ENCODE measurements at places on chromosomes 1 and 21.

DNA sequence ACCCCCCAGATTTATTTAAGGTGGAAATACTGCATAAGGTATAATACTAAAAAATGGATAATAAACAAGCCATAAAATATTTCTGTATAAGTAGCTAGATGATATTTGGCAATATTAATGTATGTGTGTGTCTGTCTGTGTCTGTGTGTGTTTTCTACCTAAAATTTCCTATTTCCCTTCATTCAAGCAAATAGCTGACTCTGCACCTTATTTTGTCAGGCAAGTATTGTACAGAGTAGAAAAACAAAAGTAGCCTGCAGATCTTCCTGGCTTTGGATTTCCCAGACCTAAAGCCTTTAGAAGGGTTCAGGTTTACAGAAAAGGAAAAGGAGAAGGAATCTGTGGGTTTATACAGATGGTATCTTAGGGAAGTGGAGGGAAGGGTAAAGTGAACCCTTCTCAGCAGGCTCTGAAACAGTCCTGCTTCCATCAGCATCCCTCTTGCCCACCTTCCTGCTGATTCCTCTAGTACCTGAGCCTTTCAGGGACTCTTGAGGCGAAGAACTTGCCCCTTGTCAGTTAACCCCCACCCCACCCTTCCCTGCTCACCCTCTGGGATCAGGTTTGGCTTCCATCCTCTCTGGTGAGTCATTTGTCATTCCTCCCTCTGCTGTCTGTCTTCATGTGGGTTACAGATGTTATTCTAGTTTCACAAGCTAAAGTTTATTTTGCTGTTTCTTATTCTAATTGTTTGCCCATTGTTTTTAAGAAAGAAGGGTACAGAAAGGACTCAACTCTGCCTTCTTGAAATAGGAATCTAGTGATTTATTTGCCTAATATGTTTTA lies 21.7 kb upstream of the RGS16 start:
- DNase-seq: peak; percentile 13

- no peak for DNase-seq
These were observed 103.8 kb upstream of the PDE4B start for GRCh38 chr1:65688848-65689247.

GRCh38 chr1:20259646-20260045 lies 31.0 kb upstream of the VWA5B1 start:
- DNase-seq: no peak

GRCh38 chr1:23254584-23254983 lies 37.3 kb upstream of the HTR1D start:
- no peak for DNase-seq

GRCh38 chr1:157652859-157653493 lies 47.6 kb downstream of the FCRL3 start:
- DNase-seq: no peak

- DNase-seq: peak; percentile 61
These were observed 15.0 kb downstream of the HTR1D start for GRCh38 chr1:23202263-23202749.

DNA sequence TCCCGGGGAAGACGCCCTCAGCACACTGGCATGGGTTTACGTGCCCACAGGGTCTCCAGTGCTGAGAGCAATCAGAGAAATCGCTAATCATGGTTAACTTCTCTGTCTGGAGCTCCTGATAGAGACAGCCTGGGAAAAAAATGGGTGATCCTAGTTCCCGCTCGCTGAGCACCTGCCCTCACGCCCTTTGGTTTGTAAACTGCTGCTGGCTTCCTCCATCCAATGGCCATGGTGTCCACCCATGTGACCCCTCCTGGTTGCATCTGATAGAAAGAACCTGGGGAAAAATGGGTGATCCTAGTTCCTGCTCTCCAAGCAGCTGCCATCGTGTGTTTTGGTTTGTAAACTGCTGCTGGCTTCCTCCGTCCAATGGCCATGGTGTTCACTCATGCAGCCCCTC lies 402.2 kb downstream of the PRDM2 start:
- no peak for DNase-seq

DNA sequence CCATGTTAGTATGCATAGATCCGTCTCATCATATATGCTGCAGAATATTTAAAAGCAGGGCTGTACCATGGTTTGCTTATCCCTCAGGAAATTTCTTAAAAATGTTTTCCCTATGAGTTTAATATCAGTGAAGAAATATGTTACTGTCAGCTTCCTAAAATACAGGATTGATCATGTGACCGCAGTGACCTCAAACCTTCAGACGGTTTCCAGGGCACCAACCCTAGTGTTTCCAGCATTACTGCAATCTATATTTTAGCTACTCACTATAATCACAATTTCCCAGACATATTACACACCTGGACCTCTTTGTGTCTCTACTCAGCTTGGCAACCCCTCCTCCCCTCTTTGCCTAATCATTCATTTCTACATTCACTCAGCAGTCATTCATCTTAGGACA lies 7.7 kb upstream of the SDHB start:
- DNase-seq: no peak

DNA sequence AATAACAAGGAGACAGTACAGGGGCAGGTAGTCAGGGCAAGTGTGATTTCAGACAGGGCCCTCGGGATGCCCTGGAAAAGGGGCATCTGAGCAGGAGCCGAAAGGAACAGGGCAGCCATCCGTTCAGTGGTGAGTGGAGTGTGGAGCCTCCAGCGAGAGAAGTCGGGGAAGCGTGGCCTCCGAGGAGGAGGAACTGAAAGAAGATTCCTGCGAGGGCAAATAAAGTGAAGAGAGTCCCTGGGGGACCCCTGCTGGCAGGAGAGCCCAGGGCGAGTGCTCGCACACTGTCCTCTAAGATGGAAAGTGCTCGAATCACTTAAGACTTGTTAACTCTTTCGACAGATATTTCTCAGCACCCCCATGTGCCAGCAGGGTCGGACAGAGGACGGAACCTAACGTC lies 3.5 kb upstream of the UTS2 start:
- no peak for DNase-seq

GRCh38 chr1:119001181-119002027 lies 13.3 kb upstream of the TBX15 start:
- DNase-seq: no peak

DNA sequence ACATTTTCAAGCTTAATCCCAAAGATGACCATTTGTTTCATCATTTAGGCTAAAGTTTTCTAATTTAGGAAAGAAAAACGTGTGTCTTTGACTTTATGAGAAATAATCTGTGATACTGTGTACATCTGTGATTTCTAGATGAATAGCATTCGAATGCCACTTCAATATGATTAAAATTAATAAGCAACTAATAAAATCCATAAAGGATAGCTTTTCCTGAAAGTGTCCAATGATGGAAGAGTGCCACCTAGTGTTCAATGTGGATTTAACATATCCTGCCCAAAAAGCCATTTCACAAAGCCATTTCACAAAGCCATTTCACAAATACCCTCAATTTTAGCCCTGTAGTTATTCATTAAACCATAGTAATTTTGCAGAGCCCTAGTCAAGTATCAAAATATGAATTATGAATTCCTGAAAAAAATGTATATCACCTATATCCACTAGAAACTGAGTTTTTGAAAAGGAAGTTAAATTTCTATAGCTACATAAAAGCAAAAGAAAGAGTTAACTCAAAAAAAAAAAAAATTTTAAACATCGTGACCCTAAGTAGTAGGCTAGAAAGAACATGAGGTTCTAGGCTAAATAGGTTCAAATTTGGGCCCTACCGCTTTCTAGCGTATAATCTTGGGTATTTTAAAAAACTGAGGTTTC lies 19.1 kb downstream of the NME7 start:
- DNase-seq: peak; percentile 84

DNA sequence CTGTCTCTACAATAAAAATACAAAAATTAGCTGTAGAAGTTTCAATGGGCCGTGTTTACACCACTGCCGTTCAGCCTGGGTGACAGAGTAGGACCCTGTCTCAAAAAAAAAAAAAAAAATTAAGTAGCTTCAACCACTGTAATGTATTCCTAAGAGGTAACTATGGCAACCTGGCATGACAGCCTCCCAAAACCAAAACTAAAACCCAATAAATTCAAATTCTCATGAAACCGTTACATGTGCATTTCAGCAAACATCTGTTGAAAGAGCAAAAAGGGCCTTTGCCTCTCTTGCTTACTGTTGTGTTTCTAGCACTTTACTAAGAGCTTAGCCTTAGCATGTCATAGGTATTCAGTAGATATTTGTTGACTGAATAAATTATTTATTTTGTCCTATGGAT lies 33.5 kb downstream of the ODR4 start:
- no peak for DNase-seq

- DNase-seq: no peak
These were observed 29.8 kb upstream of the SPAG17 start for GRCh38 chr1:118214866-118215265.

- peak; percentile 70 for DNase-seq
These were observed 5.8 kb downstream of the VWA1 start for GRCh38 chr1:1441002-1441888.

DNA sequence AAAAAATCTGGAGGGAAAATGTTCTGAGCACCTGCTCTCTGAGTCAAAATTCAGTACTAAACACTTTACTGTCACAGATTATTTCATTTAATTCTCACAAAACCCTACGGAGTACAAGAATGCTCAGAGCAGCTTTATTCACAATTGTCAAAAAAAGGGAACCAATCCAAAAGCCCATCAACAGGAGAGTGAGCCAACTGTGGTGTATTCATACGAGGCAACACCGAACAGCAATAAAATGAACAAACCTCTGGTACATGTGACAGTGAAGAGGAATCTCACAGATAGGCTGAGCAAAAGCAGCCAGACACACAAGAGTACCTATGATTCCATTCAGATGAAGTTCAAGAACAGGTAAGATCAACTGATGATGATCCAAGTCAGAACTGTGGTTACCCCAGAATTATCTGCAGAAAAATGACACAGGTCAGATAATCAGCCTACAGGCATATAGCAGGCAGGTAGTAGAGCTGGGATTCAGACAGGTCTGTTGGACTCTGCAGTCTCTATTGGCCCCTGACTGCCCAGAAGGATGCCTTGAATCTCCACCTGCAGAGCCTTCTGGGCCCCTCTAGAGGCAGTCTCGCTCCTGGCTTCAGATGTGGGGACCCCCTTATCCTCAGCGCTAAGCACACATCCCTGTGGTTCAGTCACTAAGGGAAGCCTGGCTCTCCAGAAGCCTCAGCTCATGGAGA lies 19.2 kb downstream of the SLC9A1 start:
- DNase-seq: no peak

DNA sequence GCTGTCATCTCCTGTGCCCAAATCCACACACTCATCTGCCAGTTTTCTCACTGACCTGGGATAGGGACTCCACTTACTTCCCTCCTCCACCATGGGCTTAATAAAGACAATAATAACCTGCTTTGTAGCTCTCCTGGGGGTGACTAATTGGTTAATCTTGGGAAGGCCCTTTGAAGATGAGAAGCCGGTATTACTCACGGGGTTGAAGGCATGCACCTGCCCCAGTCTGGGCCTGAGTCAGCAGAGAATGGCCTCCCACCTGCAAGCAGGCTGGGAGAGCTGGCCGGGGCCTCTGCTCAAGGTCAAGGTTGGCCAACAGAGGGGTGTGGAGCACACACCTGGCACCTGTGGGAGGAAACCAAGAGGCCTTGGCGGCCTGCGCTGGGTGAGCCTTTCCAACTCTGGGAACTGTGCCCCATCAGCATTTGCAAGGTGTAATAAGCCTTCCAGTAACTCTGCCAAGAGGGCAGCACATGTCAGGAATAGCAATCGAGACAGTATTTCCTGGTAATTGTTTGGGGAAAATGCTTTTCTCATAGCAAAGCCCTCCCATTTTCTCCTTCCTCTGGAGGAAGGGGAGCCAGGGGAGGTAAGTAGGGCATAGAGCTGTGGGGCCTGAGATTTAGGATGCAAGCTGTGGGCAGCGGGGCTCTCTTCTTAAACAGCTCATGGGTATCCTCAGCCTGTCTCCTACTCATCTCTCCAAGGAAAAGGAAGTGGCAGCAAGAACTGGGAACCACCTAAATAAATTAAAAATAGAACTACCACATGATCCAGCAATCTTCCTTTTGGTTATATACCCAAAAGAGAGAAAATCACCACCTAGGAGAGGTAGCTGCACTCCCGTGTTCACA lies 49.0 kb downstream of the TOMM20 start:
- DNase-seq: peak; percentile 93

GRCh38 chr1:40531381-40532061 lies at the start of gene ZNF684:
ZNF684 (plus strand) TSS chr1:40531637; CDS start chr1:40533167, 1,530 bp downstream.
- DNase-seq: peak; percentile 95

GRCh38 chr1:54121482-54122134 lies 31.2 kb downstream of the CDCP2 start:
- peak; percentile 63 for DNase-seq

GRCh38 chr1:87024936-87025540 lies 110.6 kb downstream of the HS2ST1 start:
- peak; percentile 62 for DNase-seq

- no peak for DNase-seq
These were observed 67.4 kb downstream of the DMRTB1 start for GRCh38 chr1:53526451-53527101.

GRCh38 chr1:206829282-206829681 lies 36.1 kb upstream of the IL20 start:
- DNase-seq: no peak

DNA sequence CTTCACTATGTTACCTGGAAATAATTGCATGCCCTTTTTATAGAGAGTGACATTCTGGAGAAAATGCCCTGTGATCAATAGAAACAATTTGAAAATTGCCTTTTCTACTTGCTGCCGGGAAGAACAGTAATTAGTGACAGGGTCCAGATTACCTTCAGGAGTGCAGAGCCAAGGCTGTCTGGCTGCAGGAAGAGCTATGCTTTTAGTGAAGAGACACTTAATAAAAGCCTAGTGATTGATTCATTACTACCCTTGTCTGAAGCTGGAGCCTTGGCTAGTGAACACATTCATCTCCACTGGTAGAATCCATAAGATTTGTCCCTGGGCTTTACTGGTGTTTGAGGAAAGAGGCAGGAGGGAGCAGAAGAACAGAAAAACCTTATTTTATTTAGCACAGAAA lies 12.9 kb upstream of the DNASE2B start:
- DNase-seq: no peak

GRCh38 chr1:54610048-54610447 lies 13.3 kb downstream of the FAM151A start:
- DNase-seq: no peak

GRCh38 chr1:220564216-220564615 lies 36.3 kb downstream of the MARK1 start:
- DNase-seq: no peak

GRCh38 chr1:116379057-116379630 lies 6.1 kb downstream of the ATP1A1 start:
- no peak for DNase-seq
